ENCODE measurements at places on chromosomes 5 and 9.

DNA sequence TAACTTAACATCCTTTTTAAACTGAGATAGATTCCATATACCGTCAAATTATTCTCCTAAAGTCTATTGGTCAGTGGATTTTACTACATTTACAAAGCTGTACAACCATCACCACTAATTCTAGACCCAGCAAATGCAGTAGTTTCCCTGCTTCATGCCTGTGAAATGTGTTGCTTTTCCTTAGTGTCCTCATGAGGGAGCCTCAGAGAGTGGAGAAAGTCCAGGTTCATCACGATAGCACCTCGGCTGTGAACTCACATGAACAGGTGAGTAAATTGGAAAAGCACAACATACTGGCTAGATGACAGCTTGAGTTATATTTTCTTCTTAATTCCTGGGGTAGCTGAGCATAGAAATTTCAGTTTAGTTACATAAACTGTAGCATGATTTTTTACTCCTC lies 653.7 kb downstream of the MTRR start:
- DNase-seq: no peak

GRCh38 chr5:116459301-116459700 lies 115.3 kb downstream of the SEMA6A start:
- DNase-seq: no peak

DNA sequence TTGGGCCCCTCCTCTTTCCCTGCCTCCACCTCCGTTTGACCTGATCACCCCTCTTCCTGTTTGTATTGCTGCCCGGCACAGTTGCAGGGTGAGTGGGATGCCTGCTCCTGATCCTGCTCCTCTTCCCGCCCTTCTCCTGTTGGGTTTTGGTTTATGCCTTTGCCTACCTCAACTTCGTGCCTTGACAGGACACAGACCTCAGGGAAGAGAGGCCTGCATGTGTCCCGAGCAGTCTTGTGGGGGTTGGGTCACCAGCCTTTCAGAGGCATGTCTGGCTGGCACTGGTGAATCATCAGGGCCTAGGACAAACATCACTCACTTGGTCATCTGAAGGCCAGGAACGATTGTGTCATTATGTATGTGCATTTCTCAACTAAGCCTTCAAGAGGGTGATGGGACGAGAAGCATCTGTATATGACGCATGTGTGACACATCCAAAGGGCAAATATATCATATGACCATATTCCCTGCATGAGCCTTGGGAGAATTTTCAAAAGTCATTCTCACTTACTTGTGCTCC lies 56.9 kb downstream of the NPR3 start:
- DNase-seq: no peak

DNA sequence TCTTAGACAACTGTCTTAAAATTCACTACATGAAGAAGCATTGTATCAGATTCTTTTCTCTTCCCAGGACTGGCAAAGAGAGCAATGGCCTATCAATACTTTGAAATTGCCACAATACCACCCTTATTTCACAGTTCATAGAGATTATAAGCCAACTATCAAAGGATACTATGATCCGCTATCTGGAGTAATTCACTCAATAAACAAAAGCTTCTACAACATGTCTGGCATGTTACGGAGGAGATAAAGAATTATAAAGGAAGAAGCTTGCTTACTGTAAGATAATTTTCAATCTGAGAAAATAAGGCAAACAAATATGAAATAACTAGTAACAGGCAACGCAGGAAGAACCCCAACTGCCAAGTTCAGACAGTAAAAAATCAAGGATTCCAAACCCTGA lies 114.8 kb downstream of the GNAQ start:
- DNase-seq: no peak

DNA sequence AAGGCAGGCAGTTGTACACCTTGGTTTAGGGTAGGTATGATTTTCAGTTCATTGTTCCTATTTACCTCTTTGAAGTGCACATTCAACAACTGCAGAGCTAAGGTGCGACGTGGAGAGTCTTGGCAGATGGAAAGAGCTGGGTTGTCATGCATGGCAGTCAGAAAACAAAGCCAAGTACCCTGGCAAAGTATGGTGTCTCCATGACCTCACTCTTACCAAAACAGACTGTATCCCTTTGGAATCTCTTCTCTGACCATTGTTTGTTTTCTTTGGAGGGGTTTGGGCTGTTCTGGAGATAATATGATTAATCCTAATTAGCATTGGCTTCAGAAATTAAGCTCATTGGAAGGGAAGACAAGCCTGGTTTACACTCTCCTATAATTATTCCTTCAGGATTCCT lies 665.7 kb downstream of the DNAH5 start:
- no peak for DNase-seq

- peak; percentile 16 for DNase-seq
These were observed 396.9 kb downstream of the PDE4D start for GRCh38 chr5:59496524-59497134.

GRCh38 chr5:154071799-154072413 lies 33.1 kb downstream of the MFAP3 start:
- DNase-seq: no peak

DNA sequence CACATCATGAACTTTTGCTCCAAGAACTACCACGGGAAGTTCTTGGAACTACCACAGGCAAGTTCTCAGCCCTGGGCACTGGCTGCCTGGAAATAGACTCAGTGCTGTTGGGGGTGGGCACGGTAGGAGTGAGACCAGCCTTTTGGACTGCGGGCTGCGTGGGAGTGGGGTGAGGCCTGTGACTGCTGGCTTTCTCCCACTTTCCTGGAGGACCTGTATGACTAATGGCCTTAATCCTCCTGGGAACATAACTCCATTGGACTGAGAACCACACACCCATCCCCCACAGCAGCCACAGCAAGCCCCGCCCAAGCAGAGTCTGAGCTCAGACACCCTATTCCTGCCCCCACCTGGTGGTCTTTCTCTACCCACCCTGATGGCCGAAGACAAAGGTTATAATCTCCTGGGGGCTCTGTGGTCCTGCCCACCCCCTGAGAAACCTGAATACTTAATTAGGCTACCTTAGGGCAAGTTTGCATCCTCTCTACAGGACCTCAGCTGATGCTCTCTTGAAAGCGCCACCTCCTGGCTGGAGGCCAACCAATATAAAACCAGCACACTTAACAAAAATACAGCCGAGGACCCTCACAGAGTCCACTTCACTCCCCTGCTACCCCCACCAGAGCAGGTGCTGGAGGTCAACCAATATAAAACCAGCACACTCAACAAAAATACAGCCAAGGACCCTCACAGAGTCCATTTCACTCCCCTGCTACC lies 112.6 kb downstream of the CACNA1B start:
- no peak for DNase-seq

DNA sequence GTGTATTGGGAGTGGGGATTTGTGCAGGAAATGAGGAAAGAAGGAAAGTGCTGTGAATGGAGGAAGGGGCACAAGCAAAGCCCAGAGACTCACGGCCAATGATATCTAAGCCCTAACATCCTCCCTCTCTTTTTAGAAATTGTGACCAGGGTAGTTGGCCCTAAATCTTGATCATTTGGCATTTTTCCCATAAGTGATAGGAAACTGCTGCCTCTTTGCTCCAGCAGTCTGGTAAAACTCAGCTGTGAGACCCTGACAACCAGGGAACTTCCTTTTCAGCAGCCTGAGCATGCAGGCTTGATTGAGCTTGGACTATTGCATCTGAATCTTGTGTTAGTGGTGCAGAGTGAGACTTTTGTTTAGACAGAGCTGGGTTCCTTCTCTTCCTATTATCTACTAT lies 9.6 kb upstream of the ADRB2 start:
- no peak for DNase-seq

DNA sequence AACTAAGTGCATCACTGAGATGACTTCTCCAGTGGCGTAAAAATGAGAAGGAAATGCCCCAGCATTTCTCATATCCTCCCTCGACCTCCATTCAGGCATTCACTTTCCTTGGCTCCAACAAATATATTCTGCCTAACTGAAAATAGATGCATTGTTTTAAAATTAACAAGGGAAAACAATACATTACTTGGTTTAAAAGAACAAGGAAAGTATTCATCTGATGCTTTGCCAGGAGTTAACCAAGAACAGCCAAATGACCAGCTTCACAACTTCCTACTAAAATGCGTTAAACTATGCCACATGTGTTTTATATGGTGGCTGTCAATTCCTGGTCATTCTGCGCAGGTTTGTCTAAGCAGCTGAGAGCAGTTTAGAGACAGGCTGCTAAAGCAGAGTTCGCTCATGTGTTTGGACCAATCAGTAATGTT lies 121.4 kb downstream of the GNAQ start:
- DNase-seq: no peak

- no peak for DNase-seq
These were observed 87.2 kb downstream of the PGM5 start for GRCh38 chr9:68443624-68444023.

GRCh38 chr9:111937781-111938426 lies 41.3 kb downstream of the UGCG start:
- DNase-seq: peak; percentile 51

GRCh38 chr5:66343370-66344071 lies 199.4 kb downstream of the SREK1 start:
- no peak for DNase-seq

- DNase-seq: no peak
These were observed 22.9 kb upstream of the GLRX start for GRCh38 chr5:95845391-95845790.

GRCh38 chr9:100211476-100211875 lies 112.4 kb downstream of the INVS start:
- no peak for DNase-seq

- no peak for DNase-seq
These were observed 178.0 kb downstream of the NR3C1 start for GRCh38 chr5:143225511-143225910.

DNA sequence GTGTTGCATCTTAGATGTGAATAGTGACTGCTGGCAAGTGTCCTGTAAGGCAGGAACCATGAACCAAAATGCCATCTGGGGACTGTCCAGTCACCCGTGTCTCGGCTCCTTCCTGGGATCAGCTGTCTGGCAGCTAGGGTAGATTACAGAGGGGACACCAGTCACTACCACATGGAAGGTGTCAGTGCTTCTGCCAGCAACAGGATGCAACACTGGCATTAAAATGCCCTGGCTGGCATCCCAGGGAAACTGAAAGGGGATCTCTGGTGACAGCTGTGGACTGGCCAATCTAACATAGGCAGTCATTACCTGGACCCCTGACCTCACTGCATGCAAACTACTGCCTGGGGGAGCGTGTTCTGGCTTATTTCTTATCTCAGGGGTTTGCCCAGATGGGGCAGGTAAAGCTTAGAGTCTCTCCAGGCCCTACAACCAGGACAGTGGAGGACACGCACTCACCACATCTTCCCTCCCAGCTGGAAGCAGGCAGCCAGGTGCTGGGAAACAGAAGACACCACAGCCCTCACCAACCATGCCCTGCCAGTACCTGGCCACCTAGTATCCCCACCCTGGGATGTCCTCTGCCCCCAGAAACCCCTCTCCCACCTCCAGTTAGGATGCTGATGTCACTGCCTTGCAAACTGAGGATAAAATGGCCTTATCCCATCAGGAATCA lies 83.8 kb downstream of the SEMA4D start:
- no peak for DNase-seq

DNA sequence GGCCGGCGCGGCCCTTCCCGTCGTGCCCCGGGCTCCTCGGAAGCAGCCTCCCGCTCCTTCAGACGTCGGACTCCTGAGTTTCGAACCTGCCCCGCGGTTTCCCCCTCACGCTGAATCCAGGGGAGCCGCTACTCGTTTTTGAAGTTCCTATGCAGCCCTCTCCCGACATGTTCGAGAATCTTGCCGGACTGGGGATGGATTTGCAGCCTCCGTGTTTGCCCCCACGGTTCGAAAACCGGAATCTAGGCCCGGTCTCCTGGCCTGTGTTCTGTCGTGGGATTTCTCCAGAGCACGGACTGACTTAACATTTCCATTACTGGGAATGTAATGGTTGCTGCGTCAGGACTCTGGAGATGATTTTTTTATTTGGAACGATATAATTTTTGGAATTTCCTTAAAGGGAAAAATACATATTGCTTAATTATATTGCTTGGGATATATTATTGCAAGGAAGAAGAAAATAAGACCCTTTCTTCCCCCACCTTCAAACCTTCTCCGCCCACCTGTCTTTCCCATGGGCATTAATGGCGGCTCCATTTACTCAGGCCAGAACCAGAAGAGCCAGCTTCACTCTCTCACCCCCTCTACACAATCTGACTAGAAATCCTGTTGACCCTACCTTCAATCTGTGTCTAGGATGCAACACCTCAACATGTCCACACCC lies 8.5 kb upstream of the MGAT1 start:
- DNase-seq: no peak

DNA sequence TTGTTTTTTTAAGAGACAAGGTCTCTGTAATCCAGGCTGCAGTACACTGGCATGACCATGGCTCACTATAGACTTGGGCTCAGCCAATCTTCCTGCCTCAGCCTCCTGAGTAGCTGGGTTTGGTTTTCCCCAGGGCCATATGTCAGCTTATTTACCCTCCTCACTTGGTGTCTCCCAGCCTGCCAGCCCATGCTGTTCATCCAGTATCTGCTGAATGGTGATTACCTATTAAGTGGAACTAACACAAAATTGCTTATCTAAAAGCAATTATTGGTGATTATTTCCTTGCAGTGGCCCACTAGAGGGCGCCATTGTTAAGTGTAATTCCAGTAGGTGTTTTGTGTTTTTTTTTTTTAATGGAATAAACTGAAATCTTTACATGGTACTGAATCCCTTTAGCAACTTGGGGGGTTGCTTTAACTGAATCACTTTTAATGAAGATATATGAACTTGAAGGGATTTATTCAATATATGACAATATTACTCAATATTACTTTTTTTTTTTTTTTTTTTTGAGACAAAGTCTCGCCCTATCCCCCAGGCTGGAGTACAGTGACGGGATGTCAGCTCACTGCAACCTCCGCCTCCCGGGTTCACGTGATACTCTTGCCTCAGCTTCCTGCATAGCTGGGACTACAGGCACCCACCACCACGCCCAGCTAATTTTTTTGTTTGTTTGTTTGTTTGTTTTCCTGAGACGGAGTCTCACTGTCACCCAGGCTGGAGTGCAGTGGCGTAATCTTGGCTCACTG lies 13.8 kb downstream of the EXOSC2 start:
- DNase-seq: peak; percentile 73

- DNase-seq: peak; percentile 34
These were observed 29.2 kb upstream of the ARHGEF28 start for GRCh38 chr5:73596705-73597328.

GRCh38 chr5:12392246-12392645 lies 488.0 kb upstream of the CTNND2 start:
- no peak for DNase-seq
